Ascending aorta (tissue), 2 donors: ENCODE measurements at places on chromosomes 3 and 15.

DNA sequence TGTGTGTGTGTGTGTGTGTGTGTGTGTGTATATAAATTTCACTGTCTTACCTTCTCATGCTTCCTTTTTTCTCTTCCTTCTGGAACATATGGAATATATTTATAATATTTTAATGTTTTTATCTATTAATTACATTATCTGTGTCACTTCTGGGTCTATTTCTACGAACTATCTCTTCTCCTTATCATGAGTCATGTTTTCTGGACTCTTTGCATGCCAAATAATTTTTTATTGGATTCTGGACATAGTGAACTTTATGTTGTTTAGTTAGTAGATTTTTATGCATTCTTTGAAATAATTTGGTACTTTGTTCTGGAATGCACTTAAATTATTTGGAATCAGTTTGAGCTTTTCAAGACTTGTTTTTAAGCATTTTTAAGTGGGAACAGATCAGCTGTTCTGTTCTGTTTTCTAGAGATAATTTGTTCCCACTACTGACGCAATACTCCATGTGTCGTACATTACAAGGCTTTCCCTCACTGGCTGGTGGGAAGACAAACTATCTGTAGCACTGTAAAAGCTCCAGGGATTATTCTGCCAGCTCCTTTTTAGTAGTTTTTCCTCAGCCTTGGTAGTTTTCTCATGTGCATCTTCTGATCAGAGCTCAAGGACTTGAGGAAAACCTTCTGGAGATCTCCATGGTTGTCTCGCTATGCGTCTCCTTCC is 302.0 kb downstream of the CLSTN2 start:
- no peak for DNase-seq

GRCh38 chr3:197471221-197472010 is 84.4 kb downstream of the BDH1 start:
- no peak for DNase-seq

DNA sequence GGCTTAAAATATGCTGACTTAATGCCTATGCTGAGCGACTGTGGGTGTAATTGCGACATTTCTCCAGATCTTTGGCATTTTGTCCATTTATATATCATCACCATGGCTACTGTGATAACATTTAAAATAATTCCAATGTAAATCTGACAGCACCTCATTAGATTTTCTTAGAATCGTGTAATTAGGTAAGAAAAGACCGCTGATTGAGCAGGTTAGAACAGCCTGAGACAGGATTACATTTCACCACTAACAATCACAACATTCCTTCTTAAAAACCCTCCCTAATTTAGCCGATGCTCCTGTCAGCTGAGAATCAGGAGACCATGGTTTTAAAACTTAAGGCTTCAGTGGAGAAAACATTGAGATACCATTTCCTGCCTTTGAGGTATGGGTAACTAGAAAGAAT is 455.3 kb upstream of the PDZRN3 start:
- no peak for DNase-seq

GRCh38 chr15:37931321-37931720 is 3.1 kb upstream of the TMCO5A start:
- no peak for DNase-seq

GRCh38 chr3:5428607-5429516 is 241.4 kb downstream of the EDEM1 start:
- no peak for DNase-seq

DNA sequence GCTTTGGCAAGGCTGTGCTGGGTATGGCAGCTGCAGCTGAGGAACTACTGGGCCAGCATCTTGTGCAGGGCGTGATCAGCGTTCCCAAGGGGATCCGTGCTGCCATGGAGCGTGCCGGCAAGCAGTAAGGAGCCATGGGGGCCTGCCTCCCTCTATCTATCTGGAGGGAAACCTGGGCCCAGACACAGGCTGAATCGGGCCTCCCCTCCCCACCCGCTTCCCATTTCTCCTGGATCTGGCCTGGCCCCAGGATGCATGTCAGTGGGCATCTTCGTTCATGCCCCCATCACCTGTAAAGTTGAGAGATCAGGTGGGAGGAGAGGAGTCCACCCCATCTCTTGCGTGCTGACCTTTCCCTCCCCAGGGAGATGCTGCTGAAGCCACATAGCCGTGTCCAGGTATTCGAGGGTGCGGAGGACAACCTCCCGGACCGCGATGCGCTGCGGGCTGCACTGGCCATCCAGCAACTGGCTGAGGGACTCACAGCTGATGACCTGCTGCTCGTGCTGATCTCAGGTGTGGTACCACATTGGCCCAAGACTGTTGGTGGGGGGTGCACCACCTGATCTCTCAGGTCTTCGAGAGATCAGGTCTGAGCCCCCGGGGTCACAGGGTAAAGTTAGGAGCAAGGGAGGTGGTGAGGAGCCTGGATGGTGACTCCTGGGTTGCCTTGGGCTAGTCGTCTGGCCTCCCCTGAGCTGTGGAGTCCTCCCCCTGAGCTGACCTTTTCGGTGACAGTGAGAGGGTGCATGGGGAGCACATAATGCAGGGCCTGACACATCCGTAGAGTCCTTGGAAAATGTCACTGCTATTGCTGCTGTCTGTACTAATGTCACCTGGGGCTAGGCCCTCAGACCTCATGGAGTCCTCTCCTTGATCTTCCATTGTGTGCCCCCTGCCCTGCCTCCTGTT is 3.2 kb downstream of the GLYCTK start:
- peak; percentile 1 for DNase-seq

- no peak for DNase-seq
Measured at GRCh38 chr15:66025972-66026371, 156.7 kb downstream of the RAB11A start.

DNA sequence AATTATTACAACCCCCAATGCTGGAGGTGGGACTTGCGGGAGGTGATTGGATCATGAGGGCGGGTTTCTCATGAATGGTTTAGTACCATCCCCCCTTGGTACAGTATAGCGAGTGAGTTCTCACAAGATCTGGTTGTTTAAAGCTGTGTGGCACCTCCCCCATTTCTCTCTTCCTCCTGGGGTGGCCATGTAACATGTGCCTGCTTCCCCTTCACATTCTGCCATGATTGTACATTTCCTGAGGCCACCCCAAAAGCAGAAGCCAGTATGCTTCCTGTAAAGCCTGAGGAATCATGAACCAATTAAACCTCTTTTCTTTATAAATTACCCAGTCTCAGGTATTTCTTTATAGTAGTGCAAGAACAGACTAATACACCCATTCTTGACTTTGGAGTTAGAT is 20.3 kb upstream of the PROK2 start:
- DNase-seq = no peak

- no peak for DNase-seq
Measured at GRCh38 chr3:38177181-38177580, 11.8 kb downstream of the OXSR1 start.

- DNase-seq = no peak
Measured at GRCh38 chr3:130967281-130967680, 59.3 kb downstream of the ASTE1 start.

- no peak for DNase-seq
Measured at GRCh38 chr3:108590460-108590859, 938 bp downstream of the DZIP3 start.

GRCh38 chr3:193702967-193703366 is 110.0 kb downstream of the OPA1 start:
- no peak for DNase-seq

DNA sequence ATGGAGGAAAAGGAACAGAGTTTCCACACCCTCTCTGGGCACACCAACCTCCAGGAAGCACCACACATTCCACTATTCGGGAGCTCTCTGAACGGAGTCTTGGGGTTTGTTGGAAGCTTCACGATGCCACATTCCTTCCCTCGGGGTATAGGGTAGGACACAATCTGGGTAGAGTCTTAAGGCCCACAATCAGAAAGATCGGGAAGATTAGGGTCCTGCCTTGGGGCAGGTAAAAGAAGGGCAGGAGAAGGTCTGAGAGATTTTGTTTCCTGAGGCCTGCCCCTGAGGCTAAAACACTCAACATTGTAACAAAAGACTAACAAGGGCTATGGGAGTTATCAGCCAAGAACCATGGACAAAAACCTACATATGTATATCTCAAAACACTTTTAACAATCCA is 89.2 kb upstream of the RAP2B start:
- no peak for DNase-seq

DNA sequence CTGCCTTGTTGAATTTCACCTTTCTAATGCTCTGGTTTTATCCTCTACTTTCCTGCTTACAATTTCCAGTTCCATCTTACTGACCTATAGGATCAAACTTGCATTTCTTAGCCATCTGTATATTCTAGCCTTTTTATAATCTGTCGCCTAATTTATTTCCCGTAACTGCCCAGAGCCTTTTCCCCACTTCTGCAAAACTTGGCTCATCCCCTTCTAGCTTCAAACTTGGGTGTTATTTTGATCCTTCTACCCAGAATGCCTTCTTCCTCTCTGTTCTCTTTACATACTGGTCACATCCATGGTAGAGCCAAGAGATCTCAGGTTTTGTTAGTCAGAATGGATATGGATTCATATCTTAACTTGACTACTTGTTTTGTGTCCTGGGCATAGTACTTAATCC is 2.6 kb downstream of the SACM1L start:
- no peak for DNase-seq

- no peak for DNase-seq
Measured at GRCh38 chr3:32146746-32147211, 40.4 kb downstream of the GPD1L start.

GRCh38 chr15:57146506-57147201 is 228.2 kb downstream of the TCF12 start:
- no peak for DNase-seq

- DNase-seq = no peak
Measured at GRCh38 chr15:71272932-71273331, 157.7 kb downstream of the THSD4 start.

DNA sequence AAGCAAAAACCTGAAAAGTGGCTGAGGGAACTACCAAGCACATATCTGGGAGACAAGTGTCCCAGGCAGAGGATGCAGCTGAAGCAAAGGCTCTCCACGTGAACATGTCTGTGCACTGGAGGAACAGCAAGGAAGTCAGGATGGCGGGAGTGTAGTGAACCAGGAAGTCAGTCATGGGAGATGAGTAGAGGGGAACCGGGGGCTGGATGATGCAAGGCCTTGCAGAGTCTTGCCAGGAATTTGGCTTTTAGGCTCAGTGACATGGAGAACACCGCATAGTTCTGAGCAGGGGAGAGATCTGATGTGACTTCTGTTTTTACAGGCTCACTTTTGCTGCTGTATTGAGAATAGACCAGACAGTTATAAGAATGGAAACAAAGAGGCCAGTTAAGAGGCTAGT is 19.0 kb downstream of the C2CD4A start:
- no peak for DNase-seq

GRCh38 chr15:63192619-63193206 is 3.3 kb downstream of the RAB8B start:
- DNase-seq = no peak

DNA sequence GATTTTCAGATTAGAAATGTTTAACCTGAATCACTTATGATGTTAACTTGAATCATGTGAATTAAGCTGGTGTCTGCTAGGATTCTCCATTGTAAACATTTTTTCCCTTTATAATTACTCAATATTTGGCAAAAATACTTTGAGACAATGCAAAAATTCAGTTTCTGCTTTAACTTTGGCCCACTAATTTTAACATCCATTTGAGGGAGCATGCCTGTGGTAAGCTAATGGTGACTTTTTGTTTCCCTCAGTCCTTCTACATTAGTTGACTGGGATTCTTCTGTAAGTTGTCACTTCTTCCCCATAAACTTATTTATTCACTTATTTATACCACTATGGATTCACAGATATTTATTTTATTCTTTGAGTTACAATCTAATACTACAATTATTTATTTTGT is 59.3 kb downstream of the PIK3R4 start:
- no peak for DNase-seq

GRCh38 chr3:15151166-15151565 is 52.2 kb upstream of the RBSN start:
- no peak for DNase-seq

GRCh38 chr15:64905119-64905831 is 6.4 kb upstream of the ANKDD1A start:
- DNase-seq = no peak

- DNase-seq = no peak
Measured at GRCh38 chr15:24835301-24835700, 119.5 kb upstream of the SNRPN start.

GRCh38 chr15:23561914-23562313 is 3.6 kb upstream of the MKRN3 start:
- DNase-seq = no peak

DNA sequence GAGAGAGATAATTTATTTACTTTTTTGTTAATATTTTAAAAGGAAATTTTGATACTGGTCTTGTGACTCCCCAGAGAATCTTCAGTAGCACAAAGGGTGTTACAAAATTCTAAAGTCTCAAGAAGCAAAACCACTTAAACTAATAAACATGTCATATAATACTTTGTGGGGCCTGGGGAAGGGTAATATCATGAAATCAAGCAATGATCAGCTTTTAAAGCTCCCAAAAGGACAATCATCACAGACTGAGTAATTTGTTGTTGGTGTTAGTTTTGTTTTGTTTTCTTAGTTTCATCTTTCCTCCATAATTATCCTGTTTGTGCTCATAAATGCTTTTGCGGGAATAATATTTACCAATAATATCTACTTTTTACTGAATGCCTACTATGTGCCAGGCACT is 55.0 kb downstream of the TMEM212 start:
- DNase-seq = no peak

- DNase-seq = no peak
Measured at GRCh38 chr3:146801492-146801891, 196.3 kb upstream of the PLSCR5 start.

- no peak for DNase-seq
Measured at GRCh38 chr3:177905173-177906125, 630.8 kb upstream of the KCNMB2 start.

DNA sequence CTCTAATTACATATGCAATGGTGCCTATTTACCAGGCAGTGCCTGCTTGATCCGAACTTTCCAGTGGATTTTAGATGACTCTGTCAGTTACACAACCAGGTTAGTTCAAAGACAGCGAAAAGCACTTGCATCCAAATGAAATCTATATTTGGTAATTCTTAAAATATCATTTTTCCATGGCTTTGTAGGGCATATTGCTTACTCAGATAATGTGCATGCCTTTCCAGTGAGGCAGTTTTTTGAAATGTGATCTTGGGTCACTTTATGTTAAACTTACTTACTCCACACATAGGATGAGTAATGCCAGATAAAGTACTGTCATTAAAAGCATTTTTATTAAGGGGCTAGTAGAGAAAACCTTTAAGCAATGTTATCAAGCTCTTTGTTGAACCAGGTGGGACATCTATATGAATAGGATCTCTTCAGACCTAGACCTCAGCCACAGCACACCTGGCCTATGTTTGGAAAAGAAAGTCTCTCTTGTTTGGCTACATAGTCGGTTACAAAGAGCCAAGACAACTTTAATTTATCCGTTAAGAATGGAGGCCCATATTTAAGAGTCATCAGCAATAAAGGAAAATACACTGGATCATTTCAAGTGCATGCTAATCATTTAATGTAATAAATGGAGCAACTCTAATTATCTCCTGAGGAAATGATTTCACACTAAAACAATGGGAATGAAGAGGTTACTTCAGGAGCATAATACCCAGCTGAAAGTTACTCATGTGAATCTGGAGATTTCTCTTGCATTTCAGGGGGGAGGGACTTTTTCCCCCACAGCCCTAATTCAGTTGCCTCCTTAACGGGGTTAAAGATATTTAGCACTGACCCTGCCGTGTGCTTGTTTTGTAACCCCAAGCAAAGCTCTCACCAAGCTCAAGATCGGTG is 56.3 kb upstream of the TMCO5A start:
- DNase-seq = no peak

- no peak for DNase-seq
Measured at GRCh38 chr3:59320080-59320479, 270.3 kb upstream of the CFAP20DC start.

- no peak for DNase-seq
Measured at GRCh38 chr3:192931825-192932224, 14.2 kb upstream of the MB21D2 start.
